Activated T-helper 1 cell treated with anti-CD3 and anti-CD28 coated beads, Interleukin-12 subunit alpha, Interleukin-12 subunit beta, Interleukin-2, Interleukin-4 antibody, amounts not matched to agents 30 ng/mL and 10 ng/mL and 1 ng/mL, durations not matched to agents 14 hours and 24 hours and 36 hours (primary cell): ENCODE measurements at places on chromosomes 5 and 9.

- H3K4me1 ChIP-seq: no peaks in the 10 kb centered on the region
- no peak overlapping the region for H3K4me3 ChIP-seq
- peak; percentile 20 for DNase-seq
Measured at GRCh38 chr5:126339215-126339805, 83.9 kb upstream of the GRAMD2B start.

GRCh38 chr9:133556354-133556753, 21.9 kb downstream of the ADAMTSL2 start:
- H3K4me1 ChIP-seq: peaks cover 4% of the 10 kb centered on the region
- no peak for DNase-seq
- no peak overlapping the region for H3K27ac ChIP-seq

- no peaks in the 10 kb centered on the region for H3K27me3 ChIP-seq
- H3K36me3 ChIP-seq: no peaks in the 10 kb centered on the region
- H3K27ac ChIP-seq: no peak overlapping the region
- no peak for DNase-seq
- H3K4me1 ChIP-seq: peaks cover 31% of the 10 kb centered on the region
Measured at GRCh38 chr9:37998881-37999587, 70.0 kb downstream of the SHB start.

- H3K27ac ChIP-seq: peak overlapping the region; percentile 94
- H3K36me3 ChIP-seq: peaks cover 27% of the 10 kb centered on the region
- peaks cover 40% of the 10 kb centered on the region for H3K4me1 ChIP-seq
- H3K27me3 ChIP-seq: no peaks in the 10 kb centered on the region
- H3K4me3 ChIP-seq: peak overlapping the region; percentile 76
Measured at GRCh38 chr5:56126487-56127179, 106.5 kb downstream of the ANKRD55 start.

GRCh38 chr5:83492331-83492730, 20.8 kb downstream of the VCAN start:
- H3K36me3 ChIP-seq: no peaks in the 10 kb centered on the region
- no peak overlapping the region for H3K27ac ChIP-seq
- no peaks in the 10 kb centered on the region for H3K4me1 ChIP-seq
- DNase-seq: no peak
- H3K27me3 ChIP-seq: peaks cover 5% of the 10 kb centered on the region
- no peak overlapping the region for H3K4me3 ChIP-seq

GRCh38 chr9:91145496-91145895, 216.2 kb downstream of the AUH start:
- H3K4me3 ChIP-seq: peak overlapping the region; percentile 11
- no peaks in the 10 kb centered on the region for H3K27me3 ChIP-seq
- DNase-seq: no peak

DNA sequence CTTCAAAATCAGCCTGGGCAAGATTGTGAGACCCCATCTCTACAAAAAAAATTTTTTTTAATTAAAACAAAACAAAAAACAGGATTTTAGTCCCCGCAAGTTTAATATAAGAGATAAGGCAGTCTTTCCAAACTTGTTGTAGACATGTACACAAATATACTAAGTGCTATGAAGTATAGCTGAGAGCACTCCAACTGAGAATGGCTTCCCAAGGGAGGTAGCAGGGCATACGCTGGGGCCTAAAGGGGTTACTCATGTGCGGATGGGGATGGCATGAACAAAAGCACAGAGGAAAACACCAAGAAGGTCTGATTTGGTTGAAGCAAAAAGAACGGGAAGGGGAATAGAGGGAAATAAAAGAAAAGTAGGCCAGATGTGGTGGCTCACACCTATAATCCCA, 21.1 kb downstream of the SAR1B start:
- DNase-seq: no peak
- H3K27me3 ChIP-seq: no peaks in the 10 kb centered on the region
- H3K36me3 ChIP-seq: peaks cover 53% of the 10 kb centered on the region
- H3K4me3 ChIP-seq: no peak overlapping the region

- H3K4me3 ChIP-seq: peak overlapping the region; percentile 21
- DNase-seq: no peak
- H3K27me3 ChIP-seq: peaks cover 4% of the 10 kb centered on the region
Measured at GRCh38 chr5:181193656-181194055, 11.3 kb downstream of the TRIM7 start.

GRCh38 chr5:134124289-134125038, 10.0 kb downstream of the TCF7 start:
- peak overlapping the region; percentile 40 for H3K27ac ChIP-seq
- DNase-seq: no peak
- H3K4me3 ChIP-seq: peak overlapping the region; percentile 65
- H3K4me1 ChIP-seq: peaks cover 75% of the 10 kb centered on the region

GRCh38 chr5:87400305-87400899, 12.3 kb downstream of the CCNH start:
- peaks cover 24% of the 10 kb centered on the region for H3K4me1 ChIP-seq
- H3K4me3 ChIP-seq: no peak overlapping the region
- H3K36me3 ChIP-seq: peaks cover 37% of the 10 kb centered on the region
- DNase-seq: no peak
- H3K27me3 ChIP-seq: no peaks in the 10 kb centered on the region

DNA sequence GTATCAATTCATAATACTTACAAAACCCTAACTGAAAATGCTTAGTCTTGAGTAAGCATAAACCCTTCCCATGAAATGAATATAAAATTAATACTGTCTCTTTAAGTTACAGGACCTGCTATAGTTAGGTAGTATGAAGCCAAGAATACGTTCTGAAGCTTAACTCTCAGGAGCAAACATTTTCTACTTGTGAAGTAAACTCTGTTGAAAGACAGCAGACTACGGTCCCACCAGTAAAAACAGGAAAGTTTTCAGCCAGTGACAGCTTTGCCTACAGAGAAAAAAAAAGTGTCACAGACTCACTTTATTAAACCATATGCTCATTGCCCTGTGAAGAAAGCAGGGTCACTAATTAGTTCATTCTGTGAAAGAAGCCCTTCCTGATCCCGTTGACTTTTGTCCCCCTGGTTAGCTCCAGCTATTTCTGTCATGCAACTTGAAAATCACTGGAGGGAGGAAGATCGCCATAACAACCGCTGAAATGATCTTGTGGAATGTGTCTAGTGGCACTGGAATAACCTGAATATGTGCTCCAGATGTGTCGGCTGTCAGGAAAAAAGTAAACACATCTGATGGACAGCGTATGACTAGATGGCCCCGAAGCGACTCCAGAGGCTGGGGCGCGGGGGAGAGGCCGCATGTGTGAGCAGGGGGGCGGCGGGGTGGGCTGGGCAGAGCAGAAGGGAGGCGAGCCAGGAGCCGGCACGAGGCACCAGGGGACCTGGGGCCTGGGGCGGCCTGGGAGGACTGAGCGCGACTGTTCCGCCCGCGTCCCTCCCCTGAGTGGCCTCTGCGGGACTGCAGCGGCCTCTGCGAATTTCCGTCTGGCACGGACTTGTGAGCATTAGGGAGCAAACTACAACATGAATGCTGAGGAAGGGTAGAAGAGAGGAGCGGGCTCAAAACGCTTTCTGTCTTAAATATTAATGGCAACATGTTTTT, 41.9 kb downstream of the BNC2 start:
- no peak overlapping the region for H3K4me3 ChIP-seq
- no peak for DNase-seq
- H3K36me3 ChIP-seq: no peaks in the 10 kb centered on the region
- H3K27me3 ChIP-seq: peaks cover 3% of the 10 kb centered on the region
- no peaks in the 10 kb centered on the region for H3K4me1 ChIP-seq

DNA sequence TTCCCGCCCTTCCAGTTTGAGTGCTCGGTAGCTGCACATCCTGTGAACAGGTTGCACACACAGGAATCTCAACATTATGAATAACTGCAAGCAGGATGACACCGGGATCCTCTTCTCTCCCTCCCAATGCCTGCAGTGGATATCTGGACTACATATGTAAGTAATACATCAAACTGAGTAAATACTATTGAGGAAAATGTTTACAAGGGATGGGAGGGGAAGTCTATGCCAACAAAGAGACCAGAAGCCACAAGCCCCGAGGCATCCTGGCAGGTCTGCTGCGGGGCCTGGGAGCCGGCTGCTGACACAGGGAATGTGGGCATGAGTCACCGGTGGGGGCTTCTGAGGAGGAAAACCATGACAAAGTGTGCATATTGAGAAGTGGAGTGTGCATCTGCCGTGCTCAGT, 8.6 kb upstream of the ANKRD33B start:
- peaks cover 23% of the 10 kb centered on the region for H3K4me1 ChIP-seq
- no peaks in the 10 kb centered on the region for H3K36me3 ChIP-seq
- no peak for DNase-seq
- no peak overlapping the region for H3K4me3 ChIP-seq
- H3K27me3 ChIP-seq: peaks cover 39% of the 10 kb centered on the region
- H3K27ac ChIP-seq: no peak overlapping the region

DNA sequence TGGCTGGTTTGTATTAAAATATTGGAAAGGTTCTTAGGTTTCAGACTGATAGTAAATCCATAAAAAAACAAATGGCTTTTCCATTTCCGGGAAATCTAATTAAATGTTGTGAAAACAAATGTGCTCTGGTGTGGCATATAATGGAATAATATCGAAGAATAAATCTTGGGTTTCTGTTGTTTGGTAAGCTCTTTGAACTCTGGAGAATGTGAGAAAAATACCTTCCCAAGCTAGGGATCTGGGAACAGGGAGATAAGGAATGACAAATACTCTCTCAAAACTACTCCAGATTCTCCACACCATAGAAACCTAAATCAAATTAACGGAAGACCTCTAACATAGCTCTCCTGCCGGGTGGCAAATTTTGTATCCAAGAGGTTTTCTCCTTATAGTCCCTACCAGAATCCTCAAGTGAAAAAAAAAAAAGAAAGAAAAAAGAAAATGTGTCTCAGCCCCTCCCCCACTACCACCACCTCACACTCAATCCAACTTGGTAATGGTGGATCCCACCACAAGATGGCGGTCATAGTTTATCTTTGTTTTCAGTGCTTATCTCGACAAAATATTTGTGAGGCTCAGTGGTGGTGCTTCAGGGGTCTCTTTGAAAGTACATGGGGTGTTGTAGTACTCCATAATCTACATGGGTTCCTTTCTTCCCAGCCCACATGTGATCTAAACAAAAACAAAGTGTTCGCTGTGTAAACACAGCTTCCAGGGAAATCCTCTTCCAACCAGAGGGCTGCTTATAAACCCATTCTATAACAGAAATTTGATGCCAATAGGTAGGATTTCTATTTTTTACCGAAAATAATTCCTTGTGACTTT, 54.5 kb upstream of the FST start:
- H3K27ac ChIP-seq: no peak overlapping the region
- DNase-seq: no peak
- H3K36me3 ChIP-seq: no peaks in the 10 kb centered on the region
- peaks cover 21% of the 10 kb centered on the region for H3K27me3 ChIP-seq
- H3K4me3 ChIP-seq: no peak overlapping the region
- H3K4me1 ChIP-seq: no peaks in the 10 kb centered on the region

GRCh38 chr5:90312027-90312426, 97.5 kb downstream of the CETN3 start:
- H3K27ac ChIP-seq: no peak overlapping the region
- H3K36me3 ChIP-seq: no peaks in the 10 kb centered on the region
- H3K4me1 ChIP-seq: no peaks in the 10 kb centered on the region
- no peak overlapping the region for H3K4me3 ChIP-seq

- H3K4me3 ChIP-seq: no peak overlapping the region
- peak overlapping the region; percentile 14 for H3K27ac ChIP-seq
- no peaks in the 10 kb centered on the region for H3K27me3 ChIP-seq
- H3K4me1 ChIP-seq: no peaks in the 10 kb centered on the region
- H3K36me3 ChIP-seq: peaks cover 7% of the 10 kb centered on the region
Measured at GRCh38 chr9:131950487-131950886, 129.2 kb downstream of the MED27 start.

- no peak for DNase-seq
- H3K4me3 ChIP-seq: no peak overlapping the region
- peaks cover 32% of the 10 kb centered on the region for H3K4me1 ChIP-seq
- no peaks in the 10 kb centered on the region for H3K27me3 ChIP-seq
- H3K27ac ChIP-seq: no peak overlapping the region
Measured at GRCh38 chr9:75156858-75157257, 68.5 kb downstream of the OSTF1 start.

- H3K27ac ChIP-seq: no peak overlapping the region
- no peaks in the 10 kb centered on the region for H3K36me3 ChIP-seq
- H3K4me3 ChIP-seq: no peak overlapping the region
- H3K4me1 ChIP-seq: no peaks in the 10 kb centered on the region
Measured at GRCh38 chr9:134993416-134993815, 75.7 kb upstream of the FCN1 start.

GRCh38 chr9:5593904-5594303, 35.0 kb upstream of the RIC1 start:
- no peak overlapping the region for H3K27ac ChIP-seq
- H3K4me1 ChIP-seq: peaks cover 42% of the 10 kb centered on the region
- H3K36me3 ChIP-seq: no peaks in the 10 kb centered on the region
- no peak overlapping the region for H3K4me3 ChIP-seq
- H3K27me3 ChIP-seq: no peaks in the 10 kb centered on the region

GRCh38 chr5:16931334-16932110, 4.6 kb downstream of the MYO10 start:
- peaks cover 14% of the 10 kb centered on the region for H3K4me1 ChIP-seq
- H3K4me3 ChIP-seq: no peak overlapping the region
- no peak for DNase-seq
- no peak overlapping the region for H3K27ac ChIP-seq
- no peaks in the 10 kb centered on the region for H3K36me3 ChIP-seq

DNA sequence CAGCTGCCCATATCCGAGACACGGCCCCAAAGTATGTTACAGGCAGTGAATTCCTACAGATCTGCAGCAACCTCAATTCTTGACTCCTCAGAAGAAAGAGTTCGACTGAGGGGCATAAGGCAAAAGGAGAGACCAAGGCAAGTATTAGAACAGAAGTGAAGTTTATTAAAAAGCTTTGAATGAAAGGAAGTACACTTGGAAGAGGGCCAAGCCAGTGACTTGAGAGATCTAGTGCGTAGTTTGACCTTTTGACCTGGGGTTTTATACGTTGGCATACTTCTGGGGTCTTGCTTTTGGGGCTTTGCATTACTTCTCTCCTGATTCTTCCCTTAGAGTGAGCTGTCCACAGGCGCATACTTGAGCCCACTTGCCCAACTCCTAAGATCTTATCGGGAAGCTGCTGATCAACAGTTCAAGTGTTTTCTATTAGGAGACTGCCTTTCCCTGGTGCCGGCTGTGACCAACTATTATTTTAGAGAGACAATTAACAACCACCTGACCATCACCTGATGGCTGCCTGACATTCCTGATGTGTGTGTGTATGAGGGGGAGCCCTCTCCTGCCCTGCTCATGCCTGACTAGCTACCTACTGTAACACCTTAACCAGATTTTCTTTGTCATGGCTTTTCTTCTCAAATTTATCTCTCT, 1.5 kb upstream of the DEPDC1B start:
- peaks cover 9% of the 10 kb centered on the region for H3K36me3 ChIP-seq
- peak overlapping the region; percentile 67 for H3K4me3 ChIP-seq
- peaks cover 18% of the 10 kb centered on the region for H3K27me3 ChIP-seq

GRCh38 chr9:82466616-82467260, 478.2 kb downstream of the SPATA31D1 start:
- H3K4me1 ChIP-seq: no peaks in the 10 kb centered on the region
- no peak overlapping the region for H3K27ac ChIP-seq
- DNase-seq: no peak

GRCh38 chr9:111872886-111873285, 23.7 kb upstream of the UGCG start:
- no peak overlapping the region for H3K4me3 ChIP-seq
- peaks cover 15% of the 10 kb centered on the region for H3K4me1 ChIP-seq
- peaks cover 38% of the 10 kb centered on the region for H3K27me3 ChIP-seq
- H3K27ac ChIP-seq: no peak overlapping the region
